Lung microvascular endothelial cell (primary cell): ENCODE measurements at places on chromosomes 1 and 21. TPM values are rescaled to one million over a fixed set of nuclear protein-coding genes. Genes with fewer than 3 reads are reported as not detected.
A peak's percentile ranks its signal among the peaks of the same experiment; 100 is the strongest.

DNA sequence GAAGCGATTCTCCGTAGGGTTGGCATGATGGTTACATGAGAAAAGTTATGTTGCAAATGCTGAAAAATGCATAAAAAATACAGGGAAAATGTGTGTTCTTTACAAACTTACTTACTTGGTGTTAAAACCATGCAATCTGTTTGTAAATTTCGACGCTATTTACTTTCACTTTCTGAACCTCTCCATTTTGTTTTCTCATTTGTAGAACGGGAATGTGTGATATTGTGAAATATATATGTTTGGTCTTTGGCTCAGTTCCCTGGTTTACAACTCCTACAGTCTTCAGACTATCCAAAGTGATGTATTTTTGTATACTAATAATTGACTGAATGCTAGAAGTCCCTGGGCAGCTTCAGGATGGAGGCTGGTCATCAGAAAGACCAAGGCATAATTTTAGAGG is 982.3 kb downstream of the ADGRL2 start:
- DNase-seq, result no peak

PDPN gene
- 45.1 and 108 TPM in 2 replicates for total RNA-seq

- DNase-seq, result no peak
Measured at GRCh38 chr1:236686815-236687160, 489 bp downstream of the ACTN2 start.

CBS gene
- 2.4 and 30.4 TPM in 2 replicates for total RNA-seq

IL19 gene
- total RNA-seq, result not detected in 2 replicates

OR2L3 gene
- not detected in 2 replicates for total RNA-seq

GOLT1A gene
- under 0.01 TPM in 2 replicates for total RNA-seq

DNA sequence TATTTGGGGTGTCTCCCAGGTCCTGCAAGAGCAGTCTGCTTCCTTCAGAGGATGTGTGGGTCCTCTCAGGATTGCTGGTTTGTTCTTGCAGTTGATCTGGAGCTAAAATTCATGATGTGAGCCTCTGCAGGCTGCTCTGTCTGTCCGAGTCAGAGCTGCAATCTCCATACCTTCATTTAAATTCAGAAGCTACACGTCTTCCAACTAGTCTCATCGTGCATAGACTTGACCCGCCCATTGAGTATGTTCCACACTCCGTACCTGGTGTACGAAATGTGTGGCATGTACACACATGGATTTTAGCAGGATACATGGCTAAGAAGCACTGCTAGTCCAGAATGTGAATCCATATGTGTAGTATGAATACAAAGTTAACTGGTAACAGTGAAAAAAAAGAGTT is 25.0 kb upstream of the RGS2 start:
- no peak for DNase-seq

DNA sequence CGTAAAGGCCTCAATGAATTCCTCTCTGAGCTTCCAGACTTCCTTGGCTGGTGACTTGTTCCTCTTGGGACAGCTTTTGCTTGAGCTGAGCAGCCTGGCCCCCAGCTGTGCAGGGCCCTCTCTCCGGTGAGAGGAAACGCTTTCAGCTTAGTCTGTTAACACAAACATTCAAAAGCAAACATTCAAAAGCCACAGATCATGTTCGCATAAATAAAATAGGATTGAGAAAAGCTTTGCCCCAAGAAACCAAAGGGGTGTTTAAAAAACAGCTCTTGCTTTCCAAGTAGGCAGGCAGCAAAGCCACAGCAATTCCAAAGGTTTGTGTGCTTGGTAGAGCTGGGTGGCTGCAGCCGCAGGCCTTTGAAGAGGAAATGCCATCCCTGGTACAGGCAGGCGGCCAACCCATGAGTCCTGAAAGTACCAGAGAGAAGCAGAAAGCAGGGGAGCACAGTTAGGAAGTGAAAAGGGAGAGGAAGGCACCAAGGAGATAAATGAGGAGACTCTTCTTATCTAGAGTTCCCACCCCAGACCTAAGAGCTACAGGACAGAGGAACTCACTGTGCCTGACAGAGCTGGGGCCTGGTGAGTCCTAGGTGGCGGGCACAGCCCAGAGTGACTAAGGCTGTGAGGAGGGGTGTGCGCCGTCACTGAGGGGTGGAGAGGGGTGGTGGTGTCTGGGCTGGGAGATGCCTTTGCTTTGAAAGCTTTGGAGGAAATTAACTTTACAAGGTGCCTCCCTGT is 48.4 kb downstream of the CCN1 start:
- peak; percentile 67 for DNase-seq
